GM06990 (cell line): ENCODE measurements at places on chromosomes 6 and 20.

GRCh38 chr6:13194852-13195251 lies 133.5 kb downstream of the TBC1D7 start:
- DNase-seq = peak; percentile 12

- no peak for DNase-seq
Observed at GRCh38 chr6:77136086-77136485, 327.2 kb downstream of the HTR1B start.

DNA sequence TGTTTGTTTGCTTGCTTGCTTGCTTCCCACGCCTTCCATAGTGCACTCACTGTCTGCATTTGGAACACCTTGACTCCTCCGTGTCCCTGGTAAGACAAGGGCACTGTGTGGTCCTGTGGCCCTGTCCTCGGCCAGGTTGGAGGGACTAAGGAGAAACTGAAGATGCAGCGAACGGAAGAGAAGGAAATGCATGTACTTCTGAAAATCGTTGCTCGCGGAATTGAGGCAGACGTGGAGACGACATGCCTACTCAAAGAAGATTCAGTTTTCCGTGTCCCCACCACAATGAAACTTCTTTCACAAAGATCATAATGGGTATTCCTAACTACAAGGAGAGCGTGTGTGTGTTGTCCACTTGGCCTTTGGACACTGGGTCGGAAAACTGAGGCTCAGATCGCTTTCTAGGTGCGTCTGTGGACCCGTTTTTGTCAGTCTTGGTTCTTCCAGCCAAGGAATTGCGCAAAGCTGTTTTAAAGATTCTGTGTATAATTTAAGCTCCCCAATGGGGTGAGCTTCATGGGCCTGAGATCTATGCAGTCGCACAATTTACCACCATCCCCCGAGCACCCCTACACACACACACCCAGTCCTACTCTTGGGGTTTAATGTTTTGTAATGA lies 120.4 kb upstream of the ZNF184 start:
- DNase-seq = peak; percentile 59

DNA sequence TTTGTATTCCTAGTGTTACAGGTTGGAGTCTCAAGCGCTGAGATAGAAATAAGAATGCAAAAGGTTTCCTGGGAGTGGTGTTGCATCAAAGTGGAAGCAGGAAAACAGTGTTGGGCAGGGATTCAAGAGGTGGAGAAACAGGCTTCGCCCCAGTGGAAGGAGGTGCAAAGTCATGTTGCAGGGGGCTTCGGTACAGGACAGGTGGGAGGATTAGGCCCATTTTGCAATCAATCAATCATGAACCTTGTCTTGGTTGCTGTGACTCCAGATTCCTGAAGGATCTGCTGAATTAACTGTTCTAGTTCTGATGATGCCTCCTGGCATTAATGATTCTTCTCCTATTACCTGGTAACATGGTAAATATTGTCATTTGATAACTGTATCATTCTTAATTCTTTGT lies 22.4 kb upstream of the FAM217A start:
- no peak for DNase-seq

- DNase-seq = no peak
Observed at GRCh38 chr20:15446373-15446772, 1109.0 kb upstream of the FLRT3 start.

DNA sequence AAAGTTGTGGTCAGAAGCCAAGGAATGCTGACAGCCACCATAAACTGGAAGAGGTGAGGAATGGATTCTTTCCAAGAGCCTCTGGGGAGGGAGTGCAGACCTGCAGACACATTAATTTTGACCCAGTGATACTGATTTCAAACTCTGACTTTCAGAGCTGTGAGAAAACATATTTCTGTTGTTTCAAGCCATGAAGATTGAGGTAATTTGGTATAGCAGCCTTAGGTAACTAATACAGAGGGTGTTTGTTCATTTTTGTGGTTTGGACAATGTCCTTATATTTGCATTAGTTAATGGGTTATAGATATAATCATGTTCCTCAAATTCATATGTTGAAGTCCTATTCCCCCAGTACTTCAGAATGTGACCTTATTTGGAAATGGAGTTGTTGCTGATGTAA lies 85.4 kb upstream of the GTSF1L start:
- DNase-seq = no peak

DNA sequence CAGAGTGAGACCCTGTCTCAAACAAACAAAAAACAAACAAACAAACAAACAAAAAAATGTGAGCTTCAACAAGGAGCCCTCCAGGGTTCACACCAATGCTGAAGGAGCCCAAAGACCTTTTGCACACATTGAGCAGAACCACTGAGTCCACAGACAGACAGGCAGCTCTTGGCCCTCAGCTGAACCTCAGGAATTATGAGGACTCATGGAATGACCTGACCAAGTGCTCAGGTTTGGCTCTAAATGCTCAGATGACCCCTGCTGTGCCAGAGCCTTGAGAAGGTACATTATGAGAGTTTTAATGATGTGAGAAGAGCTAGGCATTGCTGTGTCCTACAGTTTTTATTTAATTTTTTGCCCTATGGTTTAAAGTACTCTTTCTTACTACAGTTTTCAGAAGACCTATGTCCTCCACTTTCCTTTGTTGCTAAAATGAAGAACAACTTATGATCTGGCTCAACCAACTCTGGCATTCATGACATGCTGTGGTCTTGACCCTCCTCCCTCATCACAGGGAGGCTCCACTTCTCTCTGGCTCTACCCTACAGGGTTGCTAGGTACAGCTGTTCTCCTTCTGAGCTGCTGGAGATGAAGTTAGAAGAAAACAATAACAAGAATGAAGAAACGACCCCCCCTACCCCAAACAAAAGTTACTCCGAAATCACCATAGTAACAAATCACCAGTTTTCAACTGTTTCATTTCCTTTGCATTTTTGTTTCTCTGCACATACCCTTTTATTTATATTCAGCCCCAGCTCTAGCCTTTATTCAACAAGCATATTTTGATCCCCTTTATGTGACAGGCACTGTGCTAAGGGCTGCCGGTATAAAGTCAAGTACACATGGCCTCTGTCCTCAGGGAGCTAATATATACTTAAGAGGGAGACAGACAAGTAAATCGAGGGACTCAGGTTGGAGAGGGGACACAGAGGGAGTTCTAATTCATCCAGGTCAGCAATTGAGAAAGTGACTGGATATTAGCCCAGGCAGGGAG lies 128.7 kb upstream of the TRAF3IP2 start:
- DNase-seq = no peak

DNA sequence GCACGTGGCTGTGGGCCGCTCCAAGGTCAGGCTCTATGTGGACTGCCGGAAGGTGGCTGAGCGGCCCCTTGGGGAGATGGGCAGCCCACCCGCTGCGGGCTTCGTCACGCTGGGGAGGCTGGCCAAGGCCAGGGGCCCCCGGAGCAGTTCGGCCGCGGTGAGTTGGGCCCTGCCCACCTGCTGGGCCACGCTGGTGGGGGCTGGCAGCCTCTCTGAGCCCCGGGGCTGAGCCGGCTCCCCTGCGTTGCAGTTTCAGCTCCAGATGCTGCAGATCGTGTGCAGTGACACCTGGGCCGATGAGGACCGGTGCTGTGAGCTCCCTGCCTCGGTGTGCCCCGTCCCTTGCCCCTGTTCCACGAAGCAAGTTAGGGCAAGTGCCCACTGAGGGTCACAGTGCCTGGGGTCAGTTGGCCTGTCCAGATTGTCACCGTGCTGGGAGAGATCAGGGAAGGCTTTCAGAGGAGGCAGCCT lies 27.1 kb downstream of the COL20A1 start:
- no peak for DNase-seq

DNA sequence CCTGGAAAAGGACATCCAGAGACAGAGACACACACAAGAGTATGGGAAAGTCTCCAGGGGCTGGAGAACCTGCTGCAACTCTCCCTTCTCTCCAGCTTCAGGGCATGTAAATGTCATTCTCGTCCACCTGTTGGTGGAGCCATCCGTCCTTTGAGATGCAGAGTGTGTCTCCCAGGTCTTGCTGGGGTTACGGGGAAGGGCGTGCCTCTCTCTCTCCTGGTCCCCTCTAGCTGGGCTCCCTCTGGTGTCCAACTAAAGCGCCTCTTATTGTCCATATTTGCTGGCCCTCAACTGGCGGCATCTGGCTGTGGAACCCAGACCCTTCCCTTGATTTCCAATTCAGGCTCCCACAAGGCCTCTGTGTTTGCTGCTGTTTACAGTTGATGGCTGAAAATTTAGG lies 244.1 kb downstream of the BMP7 start:
- DNase-seq = no peak

DNA sequence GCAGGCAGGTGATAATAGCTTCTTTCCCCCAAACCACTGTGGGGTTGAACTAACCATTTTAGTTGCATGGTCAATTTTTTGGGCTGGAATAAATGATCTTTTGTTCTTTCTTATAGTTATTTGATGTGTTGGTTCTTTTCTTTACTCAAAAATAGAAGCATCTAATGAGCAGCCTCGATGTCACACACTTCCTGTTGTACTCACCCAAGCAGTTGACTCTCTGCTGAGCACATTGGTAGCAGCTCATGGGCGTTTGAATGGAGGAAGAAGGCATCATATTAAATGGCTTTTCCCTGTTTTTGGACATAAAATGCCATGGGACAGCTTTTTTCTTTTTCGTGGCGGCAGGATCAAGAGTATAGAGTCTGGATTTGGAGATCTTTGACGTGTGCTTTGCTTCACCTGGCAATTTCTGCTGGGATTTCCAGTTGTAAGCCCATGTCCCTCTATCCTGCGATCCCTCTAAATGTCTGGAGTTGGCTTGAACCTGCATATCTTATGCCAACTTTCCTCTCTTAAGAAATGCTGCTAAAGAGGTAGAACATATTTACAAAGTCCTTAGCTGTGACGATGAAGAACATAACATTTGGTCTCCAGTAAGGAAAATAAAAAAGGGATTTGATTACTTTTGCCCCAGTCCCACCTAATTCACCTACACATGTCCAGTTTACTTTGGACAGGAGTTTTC lies 268.3 kb downstream of the PRL start:
- peak; percentile 47 for DNase-seq

- no peak for DNase-seq
Observed at GRCh38 chr20:4008026-4008413, 7.3 kb downstream of the RNF24 start.

GRCh38 chr20:37615340-37616109 lies 78.3 kb upstream of the CTNNBL1 start:
- no peak for DNase-seq

DNA sequence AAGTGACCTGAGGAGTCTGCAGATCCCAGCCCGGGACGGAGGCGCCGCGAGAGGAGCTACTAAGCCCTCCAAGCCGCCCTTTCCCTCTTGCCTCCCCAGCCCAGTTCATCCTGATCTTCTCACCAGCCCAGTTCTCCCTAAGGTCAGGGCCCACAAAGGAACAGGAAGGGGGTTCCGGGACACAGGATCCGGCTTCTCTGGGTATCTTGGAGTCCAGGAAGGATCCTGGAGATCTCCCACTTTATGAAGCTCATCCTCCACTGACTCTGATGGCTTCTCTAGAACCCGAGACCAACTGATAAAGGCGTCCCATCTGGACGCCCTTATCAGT lies 36.9 kb upstream of the HLA-C start:
- no peak for DNase-seq

DNA sequence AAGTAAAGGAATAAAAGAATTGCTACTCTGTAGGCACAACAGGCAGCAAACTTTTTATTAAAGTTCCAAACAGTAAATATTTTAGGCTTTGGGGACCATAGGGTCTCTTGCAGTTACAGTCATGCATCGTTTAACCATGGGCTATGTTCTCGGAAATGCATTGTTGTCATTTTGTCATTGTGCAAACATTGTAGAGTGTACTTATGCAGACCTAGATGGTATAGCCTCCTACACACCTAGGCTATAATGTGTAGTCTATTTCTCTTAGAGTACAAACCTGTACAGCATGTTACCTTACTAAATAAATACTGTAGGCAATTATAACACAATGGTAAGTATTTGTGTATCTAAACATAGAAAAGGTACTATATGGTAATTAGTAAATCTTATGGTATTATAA lies 54.7 kb downstream of the CDS2 start:
- DNase-seq = no peak

- no peak for DNase-seq
Observed at GRCh38 chr6:43579171-43579570, 3.2 kb downstream of the POLH start.

DNA sequence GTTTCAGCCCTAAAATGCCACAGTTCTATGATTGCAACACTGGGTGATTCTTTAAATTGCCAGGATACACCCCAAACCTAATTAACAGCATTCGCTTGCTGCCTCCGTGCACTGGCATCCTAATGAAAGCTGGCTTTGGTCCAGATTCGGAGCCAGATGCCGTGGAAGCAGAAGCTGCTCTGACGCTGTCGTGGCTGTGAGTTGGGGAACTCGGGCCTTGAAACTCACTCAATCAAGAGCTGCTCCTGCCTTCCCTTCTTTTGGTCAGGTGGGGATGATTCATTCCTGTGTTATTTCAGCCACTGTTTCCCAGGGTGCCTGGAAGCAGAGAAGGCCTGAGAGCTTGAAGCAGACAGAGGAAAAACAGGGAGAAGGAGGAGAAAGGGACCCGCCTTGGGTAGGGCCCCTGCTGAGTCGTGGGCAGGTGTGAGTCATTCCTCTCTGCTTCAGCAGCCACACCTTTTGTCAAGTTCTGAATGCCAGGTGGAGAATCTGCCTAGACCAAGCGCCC lies 36.2 kb upstream of the DSP start:
- DNase-seq = no peak

- no peak for DNase-seq
Observed at GRCh38 chr20:58447511-58448391, 58.7 kb downstream of the VAPB start.

DNA sequence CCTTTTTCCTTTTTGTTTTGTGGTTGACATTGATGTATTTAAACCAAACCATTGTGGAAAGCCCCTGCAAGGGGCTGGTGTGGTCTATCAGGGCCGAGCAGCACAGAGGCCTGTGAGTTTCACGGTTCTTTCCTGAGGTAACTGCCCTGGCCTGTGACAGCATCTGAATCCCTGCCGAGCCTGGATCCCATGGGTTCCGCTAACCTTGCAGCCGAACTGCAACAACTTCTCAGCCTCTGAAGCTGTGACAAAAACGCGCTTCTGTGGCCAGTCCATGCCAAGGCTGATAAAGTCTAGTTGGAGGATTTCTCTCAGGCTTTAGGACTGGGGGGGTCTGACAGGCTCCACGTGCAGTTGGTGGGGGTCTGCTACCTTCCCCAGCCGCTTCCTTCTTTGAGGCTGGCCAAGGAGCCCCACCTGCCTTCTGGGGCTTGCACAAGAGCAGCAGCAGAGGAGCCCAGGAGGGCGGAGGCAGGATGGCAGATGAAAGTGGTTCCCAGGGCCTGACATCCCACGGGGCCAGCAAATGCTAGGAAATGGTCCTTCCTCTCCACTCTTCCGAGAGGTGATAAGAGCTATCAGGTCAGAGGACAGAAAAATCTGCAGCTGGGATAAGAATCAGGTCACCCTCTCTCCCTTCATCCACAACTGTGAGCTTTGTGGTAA lies 150.9 kb downstream of the PREX1 start:
- no peak for DNase-seq
